ENCODE measurements at places on chromosomes 5 and 9. TPM values are rescaled to one million over a fixed set of nuclear protein-coding genes. Genes with fewer than 3 reads are reported as not detected.
A peak's percentile ranks its signal among the peaks of the same experiment; 100 is the strongest.

DNA sequence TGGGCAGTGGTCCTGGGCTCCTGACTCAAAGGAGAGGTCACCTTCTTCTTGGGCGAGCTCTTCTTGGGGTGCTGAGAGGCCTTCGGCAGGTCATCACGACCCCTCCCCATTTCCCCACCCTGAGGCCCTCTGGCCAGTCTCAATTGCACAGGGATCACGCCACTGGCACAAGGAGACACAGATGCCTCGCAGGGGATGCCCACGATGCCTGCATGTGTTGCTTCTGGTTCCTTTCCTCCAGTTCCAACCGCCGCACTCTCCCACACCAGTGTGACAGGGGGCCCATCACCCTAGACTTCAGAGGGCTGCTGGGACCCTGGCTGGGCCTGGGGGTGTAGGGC is 1.3 kb downstream of the CEL start:
- H3K4me1 ChIP-seq = peaks cover 34% of the 10 kb centered on the region
- H3K4me3 ChIP-seq = no peak overlapping the region
- peaks cover 12% of the 10 kb centered on the region for H3K36me3 ChIP-seq
- H3K27me3 ChIP-seq = no peaks in the 10 kb centered on the region
- H3K27ac ChIP-seq = no peak overlapping the region

DNA sequence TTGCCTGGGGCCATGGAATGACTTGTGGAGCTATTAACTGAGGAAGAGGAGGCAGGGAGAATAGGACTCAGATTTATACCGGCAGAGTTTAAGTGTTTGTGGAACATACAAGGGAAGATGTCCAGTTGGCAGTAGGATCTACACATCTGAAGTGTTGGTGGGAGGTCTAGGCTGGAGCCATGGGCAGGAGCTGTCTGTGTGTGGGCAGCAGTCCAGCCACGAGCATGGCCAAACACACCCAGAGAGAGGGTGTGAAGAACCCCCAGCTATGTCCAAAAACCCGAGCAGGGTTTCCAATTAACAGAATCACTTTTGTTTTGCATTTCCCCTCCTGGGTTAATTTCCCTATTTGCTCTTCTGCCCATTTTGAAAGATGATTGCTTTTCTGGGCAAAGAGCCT is 393.7 kb downstream of the CDK5RAP2 start:
- H3K4me3 ChIP-seq = no peak overlapping the region
- DNase-seq = no peak
- H3K36me3 ChIP-seq = no peaks in the 10 kb centered on the region
- H3K4me1 ChIP-seq = no peaks in the 10 kb centered on the region
- H3K27ac ChIP-seq = no peak overlapping the region

- DNase-seq = no peak
- no peaks in the 10 kb centered on the region for H3K4me1 ChIP-seq
- H3K27me3 ChIP-seq = no peaks in the 10 kb centered on the region
- H3K27ac ChIP-seq = no peak overlapping the region
- H3K4me3 ChIP-seq = no peak overlapping the region
- no peaks in the 10 kb centered on the region for H3K36me3 ChIP-seq
Measured at GRCh38 chr9:36835271-36835996, 198.6 kb downstream of the PAX5 start.

- H3K4me3 ChIP-seq = no peak overlapping the region
- H3K4me1 ChIP-seq = peaks cover 5% of the 10 kb centered on the region
- DNase-seq = no peak
- peaks cover 3% of the 10 kb centered on the region for H3K27me3 ChIP-seq
Measured at GRCh38 chr5:77146896-77147295, 59.8 kb upstream of the ZBED3 start.

DNA sequence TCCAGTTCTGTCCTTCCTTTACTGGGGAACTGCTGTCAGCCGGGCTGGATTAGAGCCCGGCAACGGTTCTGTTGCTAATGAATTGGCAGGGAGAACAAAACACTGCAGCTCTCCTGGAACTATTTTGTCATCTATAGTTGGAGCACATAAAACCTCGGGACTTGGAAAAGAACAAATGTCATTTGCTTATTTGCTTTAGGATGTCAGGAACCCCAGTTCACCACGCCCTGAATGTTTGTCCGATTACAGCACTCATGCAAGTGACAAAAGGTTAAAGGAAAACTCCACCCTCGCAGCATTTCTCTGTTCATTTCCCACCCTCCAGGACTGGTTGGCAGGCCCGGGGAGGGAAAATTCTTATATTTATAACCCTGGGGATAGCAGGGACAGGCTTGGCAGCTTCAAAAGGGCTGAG is 66.4 kb upstream of the PLPP1 start:
- peak overlapping the region; percentile 6 for H3K4me3 ChIP-seq
- H3K27ac ChIP-seq = peak overlapping the region; percentile 47
- peaks cover 41% of the 10 kb centered on the region for H3K4me1 ChIP-seq
- no peaks in the 10 kb centered on the region for H3K27me3 ChIP-seq

Gene PCDHGB2
- total RNA-seq = 0.11 TPM
